ENCODE measurements at places on chromosomes 12 and 14.

- no peak for DNase-seq
Observed at GRCh38 chr12:85036234-85036707, at the start of the genes LRRIQ1 and TSPAN19. LRRIQ1 (plus strand) TSS chr12:85036351; CDS start chr12:85038177, 1,826 bp downstream. TSPAN19 (minus strand) TSS chr12:85036277; CDS start chr12:85029946, 6,331 bp downstream.

DNA sequence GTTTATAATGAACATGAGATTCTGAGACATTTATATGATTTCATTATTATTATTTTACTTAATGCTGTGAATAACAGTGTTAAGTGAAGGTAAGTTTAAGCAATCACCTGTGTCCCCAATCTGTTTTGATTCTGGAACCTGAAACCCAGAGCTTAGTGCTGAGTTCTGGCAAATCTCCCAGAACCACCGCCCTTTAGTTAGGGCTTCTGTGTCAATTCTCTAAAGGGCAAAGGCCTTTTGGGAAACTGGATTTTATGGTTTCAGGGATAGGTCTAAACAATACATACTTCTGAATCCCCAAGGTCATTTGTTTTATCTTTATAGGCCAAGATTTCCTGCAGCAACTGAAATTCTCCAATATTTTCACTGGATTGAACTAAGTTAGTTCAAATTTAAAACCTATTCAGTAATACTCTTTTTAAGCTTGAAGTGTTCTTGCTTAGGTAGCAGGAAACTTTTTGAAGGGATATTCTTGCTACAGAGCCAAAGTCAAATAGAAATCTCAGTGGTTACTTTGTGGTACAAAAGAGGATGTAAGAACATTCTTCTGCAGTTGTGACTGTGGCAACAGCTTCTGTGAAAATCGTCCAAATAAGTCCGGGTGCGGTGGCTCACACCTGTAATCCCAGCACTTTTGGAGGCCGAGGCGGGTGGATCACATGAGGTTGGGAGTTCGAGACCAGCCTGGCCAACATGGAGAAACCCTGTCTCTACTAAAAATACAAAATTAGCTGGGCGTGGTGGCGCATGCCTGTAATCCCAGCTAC is 10.0 kb upstream of the PKP2 start:
- no peak for DNase-seq

GRCh38 chr12:47268501-47269454 is 189.0 kb upstream of the AMIGO2 start:
- DNase-seq = no peak

DNA sequence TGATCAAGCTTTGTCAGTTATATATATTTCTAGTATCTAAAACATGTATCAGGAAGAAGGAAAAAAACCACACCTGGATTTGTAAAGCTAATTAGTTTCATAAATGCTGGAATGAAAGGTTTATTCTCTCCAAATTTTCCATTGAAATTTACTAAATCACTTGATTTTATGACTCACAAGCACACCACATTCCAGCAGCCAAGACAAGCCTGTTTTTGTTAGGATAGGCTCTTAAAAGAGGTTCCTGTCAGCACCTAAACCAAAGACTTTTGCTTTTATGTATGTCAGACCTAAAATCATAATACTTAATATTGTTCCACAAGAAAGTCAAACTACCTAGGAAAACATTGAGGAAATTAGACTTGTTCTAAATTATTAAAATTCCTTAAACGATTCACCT is 85.3 kb upstream of the PAWR start:
- DNase-seq = no peak

DNA sequence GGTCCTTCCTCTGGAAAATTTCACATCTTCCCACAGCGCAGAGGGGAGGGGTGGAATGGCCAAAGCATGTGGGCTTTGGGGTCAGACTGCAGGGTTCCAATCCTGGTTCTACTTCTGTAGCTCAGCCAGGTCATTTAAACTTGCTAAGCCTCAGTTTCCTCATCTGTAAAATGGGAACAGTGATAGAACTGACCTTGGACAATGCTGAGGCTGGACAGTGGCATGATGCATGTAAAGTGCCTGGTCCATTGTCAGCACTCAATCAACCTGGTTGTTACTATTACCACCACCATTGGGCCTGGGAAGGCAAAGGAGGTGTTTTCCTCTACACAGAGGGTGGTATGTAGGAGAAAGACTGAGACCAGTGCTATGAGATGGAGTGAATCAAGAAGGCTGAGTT is 162.8 kb downstream of the VRK1 start:
- DNase-seq = no peak

- DNase-seq = no peak
Observed at GRCh38 chr12:127149226-127149964, 1117.6 kb upstream of the TMEM132C start.

DNA sequence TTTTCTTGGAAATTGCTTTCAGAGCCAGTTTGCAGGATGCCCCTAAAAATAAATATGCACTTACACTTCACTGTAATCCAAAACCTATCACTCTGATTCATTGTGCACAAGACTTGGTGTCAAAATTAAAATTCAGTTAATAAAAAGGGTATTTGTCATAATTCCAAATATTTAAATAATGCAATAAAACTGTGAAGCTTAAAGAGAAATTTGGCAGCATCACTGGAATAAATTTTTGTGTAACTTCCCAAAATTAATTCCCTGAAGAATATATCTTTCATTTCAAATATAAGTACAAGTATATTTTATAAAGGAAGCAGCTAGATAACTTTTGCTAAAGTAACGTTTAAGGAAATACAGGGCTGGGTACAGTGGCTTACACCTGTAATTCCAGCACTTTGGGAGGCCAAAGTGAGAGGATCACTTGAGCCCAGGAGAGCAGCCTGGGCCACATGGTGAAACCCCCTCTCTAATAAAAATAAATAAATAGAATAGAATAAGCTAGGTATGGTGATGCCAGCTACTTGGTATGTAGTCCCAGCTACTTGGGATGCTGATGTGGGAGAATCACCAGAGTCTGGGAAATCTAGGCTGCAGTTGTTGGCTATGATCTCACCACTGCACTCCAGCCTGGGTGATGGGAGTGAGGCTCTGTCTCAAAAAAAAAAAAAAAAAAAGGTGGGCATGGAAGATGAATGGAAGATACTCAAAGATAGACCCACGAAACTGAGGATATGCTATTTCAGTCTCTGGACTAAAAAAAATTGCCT is 233.8 kb downstream of the FBXL14 start:
- DNase-seq = no peak

GRCh38 chr12:122001466-122002209 is 20.0 kb upstream of the BCL7A start:
- DNase-seq = no peak

DNA sequence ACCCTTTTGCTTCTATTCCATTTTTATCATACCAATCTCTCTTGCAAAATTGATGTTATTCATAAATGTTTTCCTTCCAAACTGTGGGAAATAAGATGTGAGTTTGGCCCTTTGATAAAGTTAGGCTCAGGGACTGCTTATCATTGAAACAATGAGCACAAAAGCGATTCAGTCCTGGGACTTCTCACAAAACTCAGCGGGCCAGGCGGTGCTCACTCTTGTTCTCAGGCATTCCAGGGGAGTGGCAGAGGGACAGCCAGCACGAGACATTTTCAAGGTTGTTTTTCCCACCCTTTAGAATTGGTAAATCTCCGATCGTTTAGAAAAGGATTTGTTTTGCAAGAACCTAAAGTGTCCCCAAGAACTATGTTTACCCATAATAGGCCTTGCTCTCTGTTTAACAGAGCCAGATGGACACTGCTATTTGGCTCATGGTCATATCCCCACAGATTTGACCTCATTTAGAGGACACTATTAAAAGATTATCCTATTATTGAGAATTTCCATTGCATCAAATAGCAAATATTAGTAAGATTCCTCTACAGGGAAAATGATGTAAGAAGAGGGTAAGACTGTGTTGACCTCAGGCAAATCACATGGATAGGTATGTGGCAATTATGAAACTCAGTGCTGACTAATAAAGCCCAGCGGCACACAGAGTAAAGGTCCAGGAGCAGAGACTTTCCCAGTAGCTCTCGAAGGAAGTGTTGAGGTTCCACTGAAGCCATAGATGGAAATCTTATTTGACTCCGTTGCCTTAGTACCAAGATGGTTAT is 102.7 kb upstream of the USP44 start:
- DNase-seq = no peak

All from CD4-positive, alpha-beta T cell treated with Interleukin-6 at 100 ng/mL for 8 hours (primary cell).